ENCODE measurements at places on chromosomes 2 and 18.

GRCh38 chr2:17529771-17530170, 10.7 kb upstream of the VSNL1 start:
- DNase-seq = no peak

DNA sequence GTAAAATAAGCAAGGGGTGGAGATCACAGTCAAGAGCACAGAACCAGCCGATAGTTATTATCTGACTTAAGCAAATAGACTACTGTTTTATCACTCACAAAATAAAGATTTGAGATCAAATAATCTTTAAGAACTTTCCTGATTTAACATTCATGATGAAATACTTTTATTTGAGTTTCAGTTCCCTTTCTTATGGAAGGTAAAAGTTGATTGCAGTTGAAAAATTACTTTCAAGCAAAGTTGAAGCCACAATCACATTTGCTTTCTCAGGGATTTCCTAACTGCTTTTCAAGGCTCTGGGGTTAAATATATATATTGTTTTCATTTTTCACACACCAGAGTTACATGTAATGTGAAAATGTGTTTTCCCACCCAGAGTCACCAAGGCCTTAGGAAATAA, 599.5 kb downstream of the KCNJ3 start:
- DNase-seq = no peak

DNA sequence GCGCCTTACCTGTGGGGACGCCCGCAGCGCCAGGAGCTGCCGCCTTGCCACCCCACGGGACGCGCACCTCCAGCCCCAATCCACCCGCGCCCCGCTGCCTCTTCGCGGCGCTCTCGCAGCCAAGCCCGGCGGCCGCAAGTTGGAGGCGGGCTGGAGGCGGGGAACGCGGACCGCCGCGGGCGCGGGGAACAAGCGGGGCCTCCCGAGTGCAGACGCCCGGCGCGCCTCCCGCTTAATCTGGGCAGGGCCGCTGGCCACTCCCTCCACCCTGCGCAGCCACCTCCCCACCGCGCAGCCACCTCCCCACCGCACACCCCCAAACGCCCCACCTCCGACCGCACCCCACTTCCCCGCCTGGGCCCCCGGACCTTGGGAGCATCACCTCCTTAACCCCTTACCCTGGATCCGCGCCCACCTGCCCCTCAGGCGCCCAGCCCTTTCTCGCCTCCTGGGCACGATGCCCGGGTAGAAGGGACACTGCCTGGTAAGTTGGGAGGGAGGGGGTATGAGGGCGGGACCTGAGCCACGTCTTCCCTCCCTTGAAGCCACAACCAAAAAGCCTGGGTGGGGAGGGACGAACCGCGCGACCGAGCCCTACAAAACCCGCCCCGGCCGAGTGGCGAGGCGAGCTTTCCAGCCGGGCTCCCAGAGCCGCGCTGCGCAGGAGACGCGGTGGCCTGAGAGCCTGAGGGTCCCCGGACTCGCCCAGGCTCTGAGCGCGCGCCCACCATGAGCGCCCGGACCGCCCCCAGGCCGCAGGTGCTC, at the start of the genes COL4A3 and COL4A4:
Gene COL4A3, plus strand, starts transcription at position 627 of the 765 bp plus-strand sequence. Its CDS starts 103 bp downstream, at position 730.
Gene COL4A4, minus strand, starts transcription at position 208 of the 765 bp plus-strand sequence. CDS start 16,722 bp downstream, outside the sequence.
- DNase-seq = no peak

- no peak for DNase-seq
Measured at GRCh38 chr2:70608373-70608772, 54.7 kb upstream of the TGFA start.

DNA sequence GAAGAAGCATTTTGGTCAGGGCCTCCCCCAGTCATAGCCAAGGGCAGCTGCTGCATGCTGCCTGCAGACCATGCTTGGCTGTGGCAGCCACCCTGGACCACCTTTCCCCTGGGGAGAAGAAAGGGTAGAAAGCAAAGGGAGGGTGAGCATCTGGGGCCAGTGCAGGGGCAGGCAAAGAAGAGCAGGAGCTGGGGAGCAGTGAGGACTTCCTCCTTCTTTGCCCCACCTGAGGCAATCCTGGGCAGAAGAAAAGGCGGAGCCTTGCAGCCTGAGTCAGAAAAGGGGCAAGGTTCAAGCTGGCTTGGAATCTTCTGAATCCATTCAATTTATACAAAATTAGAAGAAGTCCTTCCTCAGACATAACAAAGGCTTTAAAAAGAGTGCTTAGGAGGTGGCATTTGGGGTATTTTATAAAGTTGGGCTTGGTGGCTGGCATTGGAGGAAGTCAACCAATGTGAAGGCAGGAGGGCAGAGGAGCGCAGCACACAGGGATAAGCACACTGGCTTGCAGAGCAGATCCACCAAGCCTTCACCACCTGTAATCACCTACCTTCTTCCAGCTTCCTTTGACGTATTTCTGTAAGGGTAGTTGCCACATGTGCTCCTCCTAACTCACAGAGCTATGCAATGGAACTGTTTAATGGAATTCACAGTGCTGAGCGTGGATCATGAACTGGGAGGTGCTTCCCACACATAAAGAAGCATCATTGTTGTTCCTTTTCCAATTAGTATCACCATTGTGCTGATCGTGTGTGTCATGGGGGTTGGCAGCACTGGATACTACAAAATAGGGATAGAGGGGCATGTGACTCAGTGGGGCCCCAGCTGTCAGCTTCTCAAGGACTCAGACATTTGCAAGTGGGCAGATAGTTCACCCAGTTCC, 154.4 kb upstream of the EPAS1 start:
- DNase-seq = no peak

- no peak for DNase-seq
Measured at GRCh38 chr2:178829299-178829960, 22.2 kb upstream of the TTN start.

GRCh38 chr2:241302759-241303651, 12.5 kb downstream of the HDLBP start:
- no peak for DNase-seq

DNA sequence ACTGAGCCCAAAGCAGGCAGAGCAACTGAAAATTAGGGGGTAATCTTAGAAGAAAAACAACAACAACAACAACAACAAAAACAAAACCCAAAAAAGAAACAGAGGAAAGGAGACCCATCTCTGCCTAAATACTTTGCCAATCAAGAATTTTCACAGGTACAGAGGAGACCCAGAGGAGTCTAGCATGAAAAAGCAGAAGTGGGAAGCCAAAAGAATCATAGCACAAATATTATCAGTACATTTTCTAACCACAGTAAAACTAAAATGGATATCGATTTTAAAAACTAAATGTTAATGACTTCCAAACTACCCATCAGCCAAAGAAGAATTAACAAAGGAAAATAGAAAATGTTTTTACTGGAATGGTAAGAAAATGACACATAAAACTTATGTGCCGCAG, 148.1 kb downstream of the BAZ2B start:
- DNase-seq = no peak

GRCh38 chr2:39730685-39731302, 48.3 kb downstream of the THUMPD2 start:
- DNase-seq = no peak

GRCh38 chr18:58024139-58024538, 19.9 kb upstream of the NEDD4L start:
- no peak for DNase-seq

DNA sequence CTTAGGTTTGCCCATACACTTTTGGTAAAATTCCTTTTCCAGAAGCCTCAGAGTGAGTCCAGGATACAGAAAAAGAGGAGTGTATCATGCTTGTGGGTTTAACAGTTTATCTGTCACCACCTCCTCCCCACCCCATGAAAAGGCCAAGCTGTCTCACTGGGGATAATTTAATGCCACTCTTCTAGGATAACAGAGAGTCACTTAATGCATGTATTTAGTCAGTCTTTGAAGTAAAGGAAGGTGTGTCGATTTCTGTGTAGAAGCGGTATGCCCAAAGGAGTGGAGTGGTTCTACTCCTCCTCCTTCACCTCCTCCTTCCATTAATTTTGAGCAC, 116.4 kb downstream of the QPCT start:
- no peak for DNase-seq

- DNase-seq = no peak
Measured at GRCh38 chr2:45812011-45812500, 160.6 kb downstream of the PRKCE start.

DNA sequence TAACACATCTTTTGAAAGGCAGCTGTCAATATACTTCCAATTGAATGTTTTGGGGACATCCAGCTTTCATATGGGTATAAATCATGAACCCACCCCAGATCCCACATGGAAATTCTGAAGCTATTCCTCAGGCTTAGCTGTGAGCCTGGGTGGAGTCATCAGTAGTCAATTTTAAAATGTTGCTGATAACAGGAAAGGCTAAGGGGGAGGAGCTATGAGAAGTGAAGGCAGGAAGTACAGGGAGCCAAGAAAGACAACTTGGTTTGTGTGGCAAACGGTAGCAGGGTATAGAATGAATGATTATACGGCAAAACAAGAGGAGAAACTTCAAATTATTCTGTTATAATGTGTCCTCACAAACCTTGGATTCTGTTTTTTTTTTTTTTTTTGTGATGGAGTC, 108.6 kb downstream of the QPCT start:
- DNase-seq = no peak

- no peak for DNase-seq
Measured at GRCh38 chr2:233088972-233089345, 28.8 kb downstream of the INPP5D start.

DNA sequence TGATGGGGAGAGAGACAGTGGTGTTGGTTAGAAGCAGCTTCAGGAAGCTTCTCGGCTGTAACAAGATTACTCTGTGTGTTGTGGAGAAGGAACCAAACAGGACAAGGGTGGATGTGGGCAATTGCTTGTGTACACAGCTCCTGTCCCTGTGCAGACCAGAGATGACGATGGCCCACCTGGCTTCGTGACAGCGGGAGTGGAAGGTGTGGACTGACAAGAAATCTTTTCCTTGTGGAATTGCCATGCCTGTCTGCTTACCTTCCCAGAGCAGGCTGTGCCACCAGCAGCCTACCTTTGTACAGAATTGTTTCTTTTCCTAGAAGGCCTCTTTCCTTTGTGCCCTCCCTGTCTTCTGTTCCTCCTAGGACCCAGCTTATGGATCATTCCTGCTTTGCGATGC, 93.8 kb downstream of the ITGB1BP1 start:
- no peak for DNase-seq

- DNase-seq = no peak
Measured at GRCh38 chr18:3103576-3103975, 90.6 kb upstream of the LPIN2 start.

DNA sequence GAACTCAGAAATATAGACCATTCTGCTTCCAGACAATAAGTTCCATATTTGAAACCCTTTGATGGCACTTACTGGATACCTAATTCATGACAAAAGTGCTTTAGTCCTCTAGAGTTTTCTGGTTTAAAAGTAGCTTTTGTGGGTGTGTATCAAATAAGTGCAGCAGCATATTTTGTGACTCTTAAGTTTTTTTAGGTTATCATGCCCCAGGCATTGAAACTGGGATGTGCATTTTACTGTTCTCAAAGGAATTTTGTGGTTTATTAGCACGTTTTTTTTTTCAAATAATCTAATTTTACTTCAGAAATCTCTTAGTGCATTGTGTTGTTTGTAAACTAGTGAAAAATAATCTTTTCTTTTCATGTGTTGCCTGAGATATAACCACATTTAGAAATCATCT, 1.5 kb downstream of the XRCC5 start:
- DNase-seq = no peak

DNA sequence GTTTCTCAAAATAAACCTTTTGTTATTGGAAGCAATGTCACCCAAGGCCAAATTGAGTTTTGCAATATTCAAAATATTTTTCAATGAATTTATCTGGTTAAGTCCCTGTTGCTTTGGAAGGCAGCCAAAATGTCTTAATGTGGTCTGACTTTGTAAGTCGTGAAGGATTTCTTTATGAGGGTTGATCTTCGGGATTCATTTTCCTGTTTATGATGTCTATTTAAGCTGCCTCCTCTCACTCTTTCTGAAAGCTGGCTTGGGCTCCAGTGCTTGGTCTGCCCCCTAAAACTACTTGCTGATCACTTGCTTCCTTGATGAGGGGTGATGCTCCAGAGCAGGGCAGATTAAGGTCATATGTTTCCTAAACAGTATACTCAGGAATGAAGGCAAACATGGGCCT, 141.1 kb downstream of the ANTXR1 start:
- no peak for DNase-seq

DNA sequence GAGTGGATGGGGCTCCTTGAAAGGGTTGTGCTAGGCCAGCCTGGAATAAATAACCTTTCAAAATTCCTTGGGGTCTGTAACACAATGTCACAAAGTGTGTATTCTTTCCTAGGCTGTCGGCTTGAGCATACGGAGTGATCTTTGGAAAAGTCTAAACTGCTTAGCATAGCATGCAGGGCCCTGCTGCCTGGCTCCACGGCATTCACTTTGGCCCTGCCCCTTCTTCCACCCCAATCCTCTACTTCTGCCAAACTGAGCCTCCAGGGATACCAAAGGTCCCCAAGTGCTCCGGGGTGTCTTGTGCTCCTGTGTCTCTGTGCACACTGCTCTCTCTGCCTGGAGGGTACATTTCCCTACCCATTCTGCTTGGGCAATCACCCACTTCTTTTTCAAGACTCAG, 196.1 kb downstream of the LTBP1 start:
- no peak for DNase-seq

- DNase-seq = no peak
Measured at GRCh38 chr2:227812001-227812400, 1.6 kb upstream of the CCL20 start.

GRCh38 chr2:237982039-237982725, 15.4 kb downstream of the UBE2F start:
- no peak for DNase-seq

DNA sequence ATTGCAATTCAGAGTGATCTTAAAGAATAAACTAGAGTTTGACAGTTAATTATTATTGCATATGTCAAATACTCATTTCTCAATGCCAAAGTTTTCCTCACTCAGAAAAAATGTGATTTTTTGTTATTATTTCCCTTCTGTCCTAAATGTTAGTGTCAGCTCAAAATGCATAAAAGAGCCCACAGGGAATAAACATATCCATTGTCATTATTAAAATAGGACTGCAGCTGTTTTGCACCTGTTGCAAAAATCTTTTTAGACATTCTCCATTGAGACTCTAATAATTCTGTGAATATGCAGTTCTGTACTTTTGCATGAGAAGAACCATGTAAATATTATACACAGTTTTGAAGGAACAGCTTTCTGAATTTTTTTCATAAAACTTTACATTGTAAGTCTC, 540.0 kb upstream of the SLC39A10 start:
- DNase-seq = no peak

- no peak for DNase-seq
Measured at GRCh38 chr2:188091220-188091619, 200.5 kb upstream of the GULP1 start.

DNA sequence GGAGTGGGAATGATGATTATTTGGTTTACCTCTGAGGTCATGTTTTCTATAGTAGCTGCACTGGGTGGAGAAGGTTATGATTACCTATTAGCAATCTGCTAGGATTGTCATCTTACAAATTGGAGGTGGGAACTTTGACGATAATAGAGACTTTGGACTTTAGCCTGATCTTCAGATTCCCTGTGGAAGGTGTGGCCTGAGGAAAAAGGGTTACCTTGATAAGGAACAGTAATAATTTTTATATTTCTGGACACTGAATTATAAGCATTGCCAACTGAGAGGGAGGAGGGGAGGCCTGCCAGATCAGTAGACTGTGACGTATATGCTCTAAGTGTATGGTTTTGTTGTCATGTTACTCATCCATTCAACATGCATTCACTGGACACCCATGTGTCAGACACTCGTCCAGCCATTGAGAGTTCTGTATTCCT, 183.4 kb upstream of the FOSL2 start:
- DNase-seq = no peak

- DNase-seq = no peak
Measured at GRCh38 chr2:109558076-109558882, 55.5 kb downstream of the SEPTIN10 start.

- DNase-seq = no peak
Measured at GRCh38 chr2:109321570-109321969, 192.6 kb downstream of the SH3RF3 start.
